LHCN-M2 (cell line): ENCODE measurements at places on chromosomes 4 and X. TPM values are rescaled to one million over a fixed set of nuclear protein-coding genes. Genes with fewer than 3 reads are reported as not detected.

The F8A2 gene
- total RNA-seq = not detected in 2 replicates

The C4orf54 gene
- total RNA-seq = 0.19 and 0.29 TPM in 2 replicates

The LANCL3 gene
- 1.5 and 1.7 TPM in 2 replicates for total RNA-seq

The ARL13A gene
- not detected in 2 replicates for total RNA-seq

The KIAA1210 gene
- total RNA-seq = not detected in 2 replicates

The DOK7 gene
- 41.6 and 47.9 TPM in 2 replicates for total RNA-seq

The POU4F2 gene
- not detected in 2 replicates for total RNA-seq

The DCAF8L2 gene
- not detected in 2 replicates for total RNA-seq

The RPS6KA6 gene
- total RNA-seq = 1.8 and 2.1 TPM in 2 replicates

The MAMLD1 gene
- 3.8 and 4.8 TPM in 2 replicates for total RNA-seq

The AP1S2 gene
- 54.5 and 95.6 TPM in 2 replicates for total RNA-seq

The NDUFB11 gene
- 40.7 and 49.2 TPM in 2 replicates for total RNA-seq

The DSPP gene
- total RNA-seq = not detected in 2 replicates

The MFAP3L gene
- 9.1 and 10.2 TPM in 2 replicates for total RNA-seq

The ZNF711 gene
- 3.7 and 4.1 TPM in 2 replicates for total RNA-seq

The PRR32 gene
- not detected in 2 replicates for total RNA-seq

The TEX13D gene
- not detected in 2 replicates for total RNA-seq

The SLC10A4 gene
- not detected in 2 replicates for total RNA-seq

The KLHL4 gene
- 11.7 and 16.0 TPM in 2 replicates for total RNA-seq

The FHDC1 gene
- 0.13 and 0.46 TPM in 2 replicates for total RNA-seq
